MV-4-11 (cell line): ENCODE measurements at places on chromosomes 6 and 20.

- no peak for DNase-seq
Observed at GRCh38 chr6:99498421-99498820, 16.8 kb downstream of the USP45 start.

GRCh38 chr6:9487128-9487527 lies 927.7 kb downstream of the TFAP2A start:
- no peak for DNase-seq

DNA sequence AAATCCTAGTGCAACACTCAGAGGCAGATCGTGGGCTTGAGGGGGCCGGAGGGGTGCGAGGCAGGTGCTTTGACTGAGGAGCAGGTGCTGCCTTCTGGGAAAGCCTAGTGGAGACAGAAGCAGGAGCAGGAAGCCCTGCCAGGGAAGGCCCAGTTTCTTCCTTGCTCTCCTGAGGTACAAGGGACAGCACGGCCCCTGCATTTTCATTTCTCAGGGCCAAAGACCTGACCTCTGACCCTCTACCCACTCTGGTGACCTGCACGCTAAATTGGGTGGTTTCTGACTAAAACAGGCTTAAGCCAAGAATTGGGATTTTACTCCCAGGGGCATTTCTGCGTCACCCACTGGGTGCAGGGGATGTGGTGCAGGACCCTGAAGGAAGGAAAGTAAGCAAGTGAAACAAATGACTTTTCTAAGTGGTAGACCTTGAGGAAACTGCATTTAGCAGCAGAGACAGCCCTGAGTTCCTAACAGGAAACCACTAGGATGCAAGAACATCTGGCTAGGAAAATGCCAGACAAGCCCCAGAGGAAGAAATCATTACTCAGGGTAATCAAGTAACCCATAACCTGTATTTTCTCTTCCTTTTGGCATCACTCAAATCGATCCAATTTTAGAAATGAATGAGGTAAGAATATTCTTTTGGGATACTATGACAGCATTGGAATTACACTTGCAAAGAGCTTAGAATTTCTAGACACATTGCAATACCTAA lies 141.7 kb downstream of the CD164 start:
- DNase-seq, result peak; percentile 54

GRCh38 chr6:31293343-31293742 lies 21.5 kb upstream of the HLA-C start:
- DNase-seq, result no peak

GRCh38 chr6:131574686-131575085 lies 1.7 kb downstream of the ARG1 start:
- DNase-seq, result no peak

DNA sequence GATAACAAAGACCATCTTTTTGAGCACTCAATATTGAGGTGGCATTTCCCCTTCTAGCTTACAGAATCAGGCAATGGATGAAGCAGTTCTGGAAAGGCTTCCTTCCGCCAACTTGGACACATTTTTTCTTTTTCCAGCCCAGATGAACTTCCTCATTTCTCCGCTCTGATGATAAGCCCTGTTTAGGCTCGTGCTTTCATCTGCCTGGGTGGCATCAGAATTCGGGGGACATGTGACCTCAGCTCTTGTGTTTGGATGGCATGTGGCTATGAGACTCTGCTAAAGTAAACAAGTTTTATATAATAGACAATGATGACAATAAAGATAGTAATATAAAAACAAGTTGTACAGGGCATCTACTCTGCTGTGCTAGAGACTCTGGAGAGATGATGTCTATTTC lies 796.7 kb downstream of the DHX35 start:
- DNase-seq, result peak; percentile 23

DNA sequence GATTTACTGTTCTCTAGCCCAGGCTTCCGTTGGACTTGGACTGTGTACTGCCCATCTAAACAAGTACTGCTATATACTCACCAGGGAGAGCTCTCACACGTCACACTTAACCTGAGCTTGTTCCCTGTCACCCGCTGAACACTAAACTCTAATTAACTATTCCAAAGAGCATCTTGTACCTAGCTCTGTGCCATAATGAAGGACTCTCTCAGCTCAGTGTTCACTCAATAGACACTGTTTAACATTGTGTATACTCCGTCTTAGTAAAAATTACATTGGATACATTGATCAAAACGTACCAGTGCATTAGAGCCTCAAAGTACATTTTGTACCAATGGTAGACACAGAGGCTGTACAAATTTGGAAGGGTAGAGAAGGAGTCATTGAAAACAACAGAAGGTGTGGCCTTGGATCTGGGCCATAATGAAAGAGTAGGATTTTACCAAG lies 55.4 kb upstream of the EPHA7 start:
- DNase-seq, result no peak

DNA sequence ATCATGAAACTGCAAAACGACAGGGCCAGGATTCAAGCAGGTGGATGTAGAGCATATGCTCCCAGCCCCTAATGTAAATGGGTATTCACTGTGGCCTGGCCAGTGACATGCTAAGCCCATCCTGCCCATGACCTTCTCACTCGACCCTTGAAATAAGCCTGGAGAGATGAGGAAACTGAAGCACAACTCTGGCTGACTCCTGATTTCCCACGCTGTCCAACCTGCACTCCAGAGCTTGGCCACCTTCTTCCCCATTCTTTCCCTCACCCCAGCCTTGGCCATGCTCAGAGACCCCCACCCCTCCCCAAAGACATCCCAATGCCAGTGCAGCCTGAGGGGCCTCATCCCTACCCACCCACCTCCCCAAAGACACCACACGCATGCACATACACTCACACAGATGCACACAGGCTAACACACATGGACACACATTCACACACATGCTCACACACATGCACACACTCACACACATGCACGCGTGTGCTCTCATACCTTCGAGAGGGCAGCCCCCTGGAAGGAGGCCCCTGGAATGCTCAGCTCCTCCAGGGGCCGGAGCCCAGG lies 12.4 kb downstream of the TFEB start:
- peak; percentile 11 for DNase-seq

DNA sequence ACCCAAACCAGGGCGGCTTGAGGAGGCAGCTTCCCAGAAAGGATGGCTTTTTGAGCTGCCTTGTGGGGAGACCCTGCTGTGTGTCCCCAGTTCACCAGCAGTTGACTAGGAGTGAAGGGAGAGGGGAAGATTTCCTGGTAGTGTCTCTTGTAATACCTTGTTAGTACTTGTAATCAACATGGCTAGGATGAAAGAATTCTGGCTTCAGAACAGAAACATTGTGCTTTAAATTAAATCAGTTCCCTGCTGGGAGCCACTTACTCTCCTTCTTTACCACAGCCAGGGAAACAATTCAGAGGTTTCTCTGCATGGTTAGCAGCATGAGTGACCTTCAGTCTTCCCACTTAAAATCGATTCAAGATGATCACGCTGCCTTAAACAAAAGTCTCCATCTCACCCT lies 525.4 kb upstream of the ID4 start:
- DNase-seq, result no peak

DNA sequence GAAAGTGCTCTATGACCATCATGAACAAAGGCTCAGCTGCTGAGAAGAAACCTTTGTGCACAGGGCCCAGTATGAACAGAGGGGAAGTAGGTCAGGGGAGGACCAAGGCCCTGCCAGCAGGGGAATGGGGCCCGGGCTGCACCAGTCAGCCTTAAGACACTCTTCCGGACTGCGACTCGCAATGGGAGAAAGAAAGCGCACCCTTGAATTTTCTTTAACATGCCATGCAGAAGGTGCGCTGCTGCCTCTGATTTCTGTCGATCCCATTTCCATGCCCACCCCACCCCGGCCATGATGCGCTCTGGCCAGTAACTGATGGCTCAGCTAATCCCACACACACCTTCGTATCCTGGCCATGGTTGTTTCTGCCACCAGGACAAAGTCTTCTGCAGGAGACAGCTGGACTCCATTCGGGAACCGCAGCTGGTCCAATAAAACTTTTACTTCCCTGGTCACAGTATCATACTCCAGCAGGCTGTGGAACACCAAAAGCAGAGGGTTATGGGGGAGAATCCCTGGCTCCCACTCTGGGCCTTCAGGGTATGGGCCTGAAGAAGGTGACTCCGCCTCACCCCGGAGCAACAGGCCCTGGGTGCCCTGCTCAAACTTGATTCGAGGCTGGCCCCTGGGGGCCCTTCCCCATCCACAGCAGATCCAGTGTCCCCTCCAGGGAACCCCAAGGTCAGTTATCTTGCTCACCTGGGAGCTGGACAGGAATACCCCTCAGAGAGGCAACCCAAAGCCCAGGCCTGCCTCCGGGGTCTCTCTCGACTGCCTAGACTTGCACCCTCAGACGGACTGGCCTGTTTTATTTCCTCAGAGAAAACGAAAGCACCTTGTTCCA lies 20.3 kb downstream of the CST7 start:
- DNase-seq, result no peak

- no peak for DNase-seq
Observed at GRCh38 chr6:166318649-166319600, 10.7 kb upstream of the PRR18 start.
